ENCODE measurements at places on chromosomes 3 and 15.

- DNase-seq = no peak
These were observed 178.2 kb downstream of the PDZRN3 start for GRCh38 chr3:73446467-73447110.

DNA sequence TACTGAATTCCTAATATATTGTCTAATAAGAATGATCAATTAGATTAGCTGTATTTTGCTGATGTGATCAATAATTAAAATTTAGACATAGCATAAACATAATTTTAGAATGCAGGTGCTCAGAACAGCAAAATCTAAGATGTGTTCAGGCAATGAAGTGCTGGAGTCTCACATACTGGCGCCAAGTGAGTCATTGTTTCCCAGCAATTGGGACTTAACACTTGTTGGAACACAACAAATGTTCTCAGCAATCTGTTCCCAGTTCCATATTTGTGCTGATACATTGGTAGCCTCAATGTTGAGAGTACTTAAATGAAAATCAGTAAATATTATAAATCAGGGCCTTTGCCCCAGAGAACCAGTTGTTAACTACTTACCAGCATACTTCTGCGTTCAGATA is 619.0 kb downstream of the ROBO1 start:
- no peak for DNase-seq

- DNase-seq = no peak
These were observed 64.2 kb downstream of the TBC1D5 start for GRCh38 chr3:17678116-17678741.

- no peak for DNase-seq
These were observed 864.4 kb downstream of the VGLL3 start for GRCh38 chr3:86126552-86126951.

DNA sequence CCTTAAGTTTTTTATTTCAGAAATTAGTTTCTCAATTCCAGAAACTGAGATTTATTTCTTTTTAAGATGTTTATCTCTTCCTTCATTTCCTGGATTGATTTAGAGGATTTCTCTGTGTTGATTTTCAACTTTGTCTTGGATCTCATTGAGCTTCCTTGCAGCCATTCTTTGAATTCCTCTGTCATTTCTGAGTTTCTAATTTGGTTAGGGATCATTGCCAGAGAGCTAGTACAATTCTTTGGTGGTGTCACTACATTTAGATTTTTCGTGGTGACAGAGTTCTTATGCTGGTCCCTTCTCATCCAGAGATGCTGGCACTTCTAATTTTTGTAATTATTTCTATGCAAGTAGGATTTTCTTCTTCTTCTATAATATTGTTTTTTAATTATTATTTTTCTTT is 691.1 kb upstream of the NAALADL2 start:
- no peak for DNase-seq

All from stimulated activated CD8-positive, alpha-beta memory T cell treated with anti-CD3 and anti-CD28 coated beads, Interleukin-7, amount 100 ng/mL, for 24 hours (primary cell).